ENCODE measurements at places on chromosomes 5 and 9. TPM values are rescaled to one million over a fixed set of nuclear protein-coding genes. Genes with fewer than 3 reads are reported as not detected.

Gene VLDLR
- total RNA-seq = 47.9 TPM

Gene HAVCR1
- total RNA-seq = 0.29 TPM

Gene KCNIP1
- not detected for total RNA-seq

Gene ITGA1
- 62.3 TPM for total RNA-seq

GRCh38 chr5:138824924-138825863, 49.9 kb downstream of the LRRTM2 start:
- DNase-seq = no peak

GRCh38 chr9:17082343-17083064, 52.3 kb upstream of the CNTLN start:
- DNase-seq = no peak

- DNase-seq = no peak
Measured at GRCh38 chr5:116358911-116359418, 215.7 kb downstream of the SEMA6A start.

Gene TAS2R1
- not detected for total RNA-seq

DNA sequence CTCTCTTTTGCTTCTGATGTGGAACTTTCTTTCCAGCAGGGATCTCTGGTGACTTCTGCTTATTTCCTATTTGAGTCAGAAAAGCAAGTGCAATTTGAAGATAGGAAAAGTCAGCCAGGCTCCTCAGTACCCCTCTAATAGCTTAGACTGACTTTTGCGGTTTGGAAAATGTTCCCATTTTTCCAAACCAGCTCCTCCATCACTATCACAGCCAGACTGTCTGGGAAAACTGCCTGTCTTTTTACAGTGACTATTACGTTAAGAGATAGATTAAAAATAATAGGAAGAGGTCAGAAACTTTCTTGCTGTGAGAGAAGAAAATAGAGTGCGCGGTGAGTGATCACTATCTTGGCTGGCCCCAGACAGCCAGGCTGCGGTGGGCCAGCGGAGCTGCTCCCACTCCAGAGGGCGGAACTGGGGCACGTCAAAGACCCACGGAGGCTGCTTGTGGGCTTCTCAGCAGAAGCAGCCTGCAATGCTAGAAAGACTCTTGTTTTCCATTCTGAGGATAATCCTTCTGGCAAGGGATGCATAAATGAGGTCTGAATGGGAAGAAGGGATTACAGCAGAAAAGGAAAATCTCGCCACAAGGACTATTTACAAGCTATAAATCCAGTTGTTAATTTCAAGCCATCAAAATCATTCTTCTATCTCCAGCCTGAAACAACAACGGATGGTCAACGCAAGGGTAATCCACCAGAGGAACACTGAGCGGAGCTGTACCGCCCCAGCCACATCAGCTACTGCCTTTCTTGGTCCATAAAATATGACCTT, 151.0 kb upstream of the MSX2 start:
- no peak for DNase-seq

- no peak for DNase-seq
Measured at GRCh38 chr5:172779691-172780341, 8.8 kb upstream of the DUSP1 start.

Gene PPP3R2
- not detected for total RNA-seq

DNA sequence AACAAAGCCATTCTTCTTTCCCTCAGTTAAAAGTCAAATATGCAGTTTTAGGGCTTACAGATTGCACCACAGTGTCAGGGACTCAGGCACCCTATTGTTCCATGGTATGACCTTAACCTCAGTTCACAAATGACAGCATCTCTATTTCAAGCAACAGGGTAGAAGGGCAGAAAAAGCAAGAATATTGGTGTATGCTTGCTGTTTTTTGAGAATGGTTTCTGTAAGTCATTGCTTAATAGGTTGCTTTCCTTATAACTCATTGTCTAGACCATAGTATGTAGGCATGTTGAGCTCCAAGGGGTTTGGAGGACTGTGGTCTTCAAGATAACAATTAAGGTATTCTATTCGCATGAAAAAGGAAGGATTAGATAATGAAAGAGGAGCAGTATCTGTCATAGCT, 183.5 kb upstream of the EDIL3 start:
- no peak for DNase-seq

Gene NR5A1
- total RNA-seq = not detected

GRCh38 chr9:34059281-34059680, 10.6 kb upstream of the UBAP2 start:
- DNase-seq = no peak

DNA sequence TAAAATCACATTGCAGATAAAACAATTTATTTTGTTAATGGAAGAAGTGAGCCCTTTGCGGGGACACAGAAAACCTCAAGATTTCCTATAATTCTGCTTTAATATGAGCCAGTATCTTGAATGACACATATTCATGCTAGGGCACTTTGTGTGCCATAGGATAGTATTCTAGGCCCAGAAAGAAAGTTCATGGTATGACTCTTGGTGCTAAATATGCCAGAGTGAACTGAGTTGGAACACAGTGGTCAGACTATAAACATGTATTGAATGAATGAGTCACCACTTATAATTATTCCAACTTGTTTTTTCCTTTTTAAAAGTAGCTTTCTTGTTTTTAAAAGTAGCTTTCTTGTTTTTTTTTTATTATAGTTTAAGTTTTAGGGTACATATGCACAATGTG, 46.0 kb downstream of the ADAMTS19 start:
- no peak for DNase-seq

DNA sequence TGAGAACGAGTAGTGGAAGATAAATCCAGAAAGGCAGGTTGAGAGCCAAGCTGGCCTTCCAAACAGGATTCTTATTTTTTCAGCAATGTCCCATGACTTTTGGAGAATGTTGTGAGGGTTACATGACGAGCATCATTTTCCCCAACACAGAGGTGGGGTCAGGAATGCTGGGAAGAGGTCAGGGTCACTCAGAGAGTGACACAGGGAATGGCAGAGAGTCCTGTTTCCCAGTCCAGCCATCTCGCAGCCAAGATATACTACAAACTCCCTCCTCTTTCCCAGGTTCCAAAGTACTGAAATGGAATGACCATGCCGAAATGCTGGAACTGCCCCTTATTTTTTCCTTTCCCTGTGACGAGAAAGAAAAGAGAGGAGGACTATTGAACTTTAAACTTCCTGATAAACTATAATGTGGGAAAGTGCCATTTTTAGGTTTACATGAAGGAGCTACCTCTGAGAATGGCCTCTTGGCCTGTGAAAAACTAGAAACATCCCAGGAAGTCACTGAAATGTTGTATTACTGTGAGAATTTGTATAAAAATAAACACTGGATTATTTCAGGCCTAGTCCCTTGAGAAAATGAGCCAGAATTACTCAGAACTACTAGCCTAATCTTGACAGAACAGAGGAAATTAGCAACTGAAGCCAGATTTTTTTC, 420.4 kb downstream of the CETN3 start:
- no peak for DNase-seq

- DNase-seq = no peak
Measured at GRCh38 chr5:137501846-137502406, 2.8 kb upstream of the SPOCK1 start.

DNA sequence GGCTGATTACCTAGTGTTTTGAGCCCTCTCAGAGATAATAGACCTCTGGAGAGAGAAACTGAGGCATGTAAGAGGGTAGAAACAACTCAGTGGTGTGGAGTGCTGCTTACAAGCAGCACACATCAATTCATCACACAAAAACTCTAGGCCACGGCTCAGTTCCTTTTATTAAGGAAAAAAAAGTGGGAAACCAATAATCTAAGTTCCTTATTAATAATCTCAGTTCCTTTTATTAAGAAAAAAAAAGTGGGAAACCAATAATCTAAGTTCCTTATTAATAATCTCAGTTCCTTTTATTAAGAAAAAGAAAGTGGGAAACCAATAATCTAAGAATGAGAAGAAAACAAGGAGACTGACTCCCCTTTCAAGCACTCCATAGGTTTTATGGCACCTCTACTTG, 28.0 kb downstream of the TXNDC8 start:
- DNase-seq = no peak
